ENCODE measurements at places on chromosomes 6 and 20.

DNA sequence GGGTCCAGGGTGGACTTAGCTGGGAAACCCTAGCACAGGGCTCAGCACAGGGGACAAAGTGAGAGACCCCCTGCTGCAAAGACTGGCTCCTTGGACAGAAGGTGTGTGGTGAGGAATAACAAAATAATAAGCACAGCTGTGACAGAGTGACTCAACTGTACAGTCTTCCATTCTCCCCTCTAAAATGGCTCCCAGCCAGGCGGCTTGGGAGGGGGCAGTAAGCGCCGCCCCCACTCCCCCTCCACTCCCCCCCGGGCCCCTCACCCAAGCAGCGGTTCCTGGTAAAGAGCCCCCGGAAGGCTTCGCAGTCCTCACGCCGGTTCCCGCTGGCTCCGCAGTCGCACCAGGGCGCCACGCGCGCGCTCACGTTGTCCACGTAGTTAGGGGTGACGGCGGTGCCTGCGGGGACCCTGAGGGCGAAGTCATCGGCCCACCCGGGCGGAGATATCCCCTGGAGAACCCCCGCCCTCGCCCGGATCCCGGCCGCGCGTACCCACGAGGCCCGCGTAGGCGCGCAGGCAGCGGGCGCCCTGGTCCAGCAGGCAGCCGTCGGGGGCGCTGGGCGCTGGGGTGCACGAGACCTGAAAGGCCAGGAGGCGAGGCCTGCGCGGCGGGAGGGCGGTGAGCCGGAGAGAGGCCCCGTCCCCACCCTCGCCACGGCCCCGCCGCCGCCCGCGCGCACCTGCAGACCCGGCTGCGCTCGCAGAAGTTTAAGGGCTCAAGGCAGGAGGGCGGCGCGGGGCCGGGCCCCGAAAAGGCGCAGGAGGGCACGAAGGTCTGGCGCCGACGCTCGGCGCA is 2.7 kb downstream of the GFRA4 start:
- no peak for DNase-seq

GRCh38 chr6:56795466-56796195 is 152.9 kb upstream of the DST start:
- DNase-seq: no peak

- no peak for DNase-seq
These were observed 3.0 kb downstream of the PPP1R14C start for GRCh38 chr6:150145830-150146229.

DNA sequence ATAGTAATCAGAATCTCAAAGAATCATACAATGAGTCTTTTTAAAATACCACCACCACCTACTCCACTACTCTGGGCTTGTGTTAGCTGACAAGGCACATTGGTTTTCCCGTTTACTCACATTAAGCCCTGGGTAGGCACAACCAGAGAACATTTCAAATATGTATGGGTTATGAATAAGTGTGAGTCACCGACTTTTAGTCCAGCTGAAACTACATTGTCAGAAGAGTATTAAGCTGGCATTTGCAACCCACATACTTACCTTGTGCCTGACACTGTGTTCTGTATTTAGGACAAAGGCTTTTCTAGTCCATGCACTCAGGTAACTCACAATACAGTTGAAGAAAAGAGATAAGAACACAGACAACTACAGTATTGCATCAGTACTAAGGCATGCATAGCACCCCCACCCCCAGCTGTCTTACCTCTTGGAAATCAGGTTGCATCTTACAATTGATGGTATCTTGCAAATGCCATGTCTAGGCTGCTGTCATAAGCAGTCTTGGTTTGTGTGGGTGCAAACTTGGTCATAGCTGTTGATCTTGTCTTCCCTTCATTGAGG is 40.3 kb upstream of the AHI1 start:
- DNase-seq: no peak

DNA sequence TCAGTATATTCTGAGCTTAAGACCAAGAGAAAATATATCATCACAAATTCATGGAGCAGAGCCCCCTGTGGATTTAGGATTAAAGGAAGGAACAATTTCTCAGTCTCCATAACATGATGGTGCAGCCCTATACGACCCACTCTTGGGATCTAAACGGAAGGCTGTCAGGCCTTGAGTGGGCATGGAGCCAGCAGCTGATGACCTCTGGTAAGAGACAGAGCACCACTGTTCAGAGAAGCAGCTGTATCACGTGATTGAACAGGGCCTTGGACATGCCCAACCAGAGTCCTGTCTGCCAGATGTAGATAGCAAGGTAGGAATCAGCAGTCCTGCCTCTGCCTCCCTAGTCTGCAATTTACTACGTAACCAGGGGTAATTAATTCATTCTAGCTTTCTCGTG is 259.4 kb upstream of the POU3F2 start:
- DNase-seq: no peak

GRCh38 chr20:38108438-38108985 is 56.6 kb downstream of the TGM2 start:
- DNase-seq: no peak

GRCh38 chr6:52077180-52077884 is 10.1 kb downstream of the PKHD1 start:
- DNase-seq: no peak

GRCh38 chr20:5153612-5154542 is 27.1 kb downstream of the CDS2 start:
- no peak for DNase-seq

DNA sequence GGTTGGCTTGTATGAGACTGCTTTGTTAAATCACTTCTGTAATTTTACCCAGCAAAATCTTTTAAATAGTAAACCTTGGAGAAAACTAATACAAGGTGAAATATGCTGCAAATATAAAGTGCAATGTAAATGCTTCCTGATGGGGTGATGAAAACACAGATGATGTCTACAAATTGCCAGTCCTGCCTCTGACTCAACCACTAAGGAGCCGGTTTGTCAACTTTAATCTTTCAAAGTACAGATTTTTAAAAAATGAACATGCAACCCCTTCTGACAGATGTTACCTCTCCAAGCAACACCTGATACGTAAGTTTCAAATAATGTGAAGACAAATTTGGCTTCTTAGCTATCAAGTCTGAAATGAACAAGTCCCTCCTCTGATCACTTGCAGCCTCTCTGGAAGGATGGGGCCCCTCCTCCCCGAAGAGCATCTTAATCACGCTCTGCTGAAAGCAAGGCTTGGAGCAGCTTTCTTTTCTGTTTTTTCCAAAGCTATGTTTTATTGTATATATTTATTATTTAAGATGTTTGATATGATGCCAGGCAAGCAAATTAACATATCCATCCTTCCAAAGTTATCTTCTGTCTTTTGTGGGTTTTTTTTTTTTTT is 196.0 kb downstream of the MYLK4 start:
- no peak for DNase-seq

DNA sequence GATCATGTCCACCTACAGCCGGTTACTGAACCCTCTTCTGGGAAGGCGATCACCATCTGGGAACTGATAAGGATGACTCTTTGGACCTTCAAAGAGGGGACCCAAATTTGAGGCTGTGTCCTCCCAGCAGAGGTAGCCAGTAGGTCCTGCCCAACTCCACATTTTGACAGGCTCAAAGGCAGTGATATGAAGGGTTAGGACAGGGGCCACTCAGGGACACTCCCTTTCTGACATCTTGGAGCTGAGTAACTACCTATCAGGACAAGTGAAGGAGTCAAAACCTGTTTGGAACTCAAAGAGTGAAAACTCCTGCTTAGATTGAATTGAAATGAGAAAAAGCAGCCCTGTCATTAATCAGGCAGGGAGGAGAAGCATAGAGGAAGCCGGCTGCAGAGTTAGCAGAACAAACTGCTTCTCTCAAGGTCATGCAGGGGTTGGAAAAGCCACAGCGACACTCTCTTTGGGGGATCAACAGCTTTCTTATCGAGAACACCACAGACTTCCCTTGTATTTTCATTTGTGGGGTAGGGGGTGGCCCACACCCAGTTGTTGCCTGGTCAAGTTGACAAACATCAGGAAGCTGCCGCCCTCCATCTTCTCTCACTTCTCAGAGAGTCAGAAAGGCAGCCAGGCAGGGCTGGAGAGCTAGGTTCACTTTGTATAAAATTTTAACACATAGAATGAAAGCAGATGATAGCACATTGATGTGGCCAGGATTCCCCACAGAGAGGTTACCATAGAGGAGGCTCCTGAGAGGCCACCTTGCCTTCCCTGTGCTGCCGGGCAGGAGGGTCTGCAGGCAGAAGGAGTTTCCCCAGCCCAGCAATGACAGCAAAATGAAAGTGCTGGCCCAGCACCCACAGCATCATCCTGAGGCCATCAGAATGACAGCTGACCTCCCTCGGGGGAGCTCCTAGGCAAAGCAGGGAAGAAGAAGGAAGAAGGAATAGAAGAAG is 47.6 kb downstream of the AGPAT4 start:
- no peak for DNase-seq

GRCh38 chr6:104858642-104859041 is 1.1 kb downstream of the HACE1 start:
- no peak for DNase-seq

DNA sequence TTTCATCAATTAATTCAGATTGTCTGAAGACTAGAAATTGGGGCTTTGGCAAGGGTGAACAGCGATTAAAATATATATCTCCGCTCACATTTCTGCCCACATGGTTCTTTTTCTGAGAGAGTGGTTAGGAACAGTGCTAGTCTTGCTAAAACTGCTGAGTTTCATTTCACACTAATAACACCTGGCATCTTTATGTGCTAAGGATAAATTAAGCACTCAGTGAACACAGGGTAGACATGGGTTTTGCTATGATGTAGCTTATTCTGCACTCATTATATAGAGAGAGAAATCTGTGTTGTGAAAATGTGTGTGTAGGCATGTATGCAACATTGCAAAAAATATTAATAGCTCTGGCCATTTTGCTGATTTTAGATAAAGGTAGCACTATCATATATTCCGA is 623.4 kb upstream of the FLRT3 start:
- DNase-seq: no peak

DNA sequence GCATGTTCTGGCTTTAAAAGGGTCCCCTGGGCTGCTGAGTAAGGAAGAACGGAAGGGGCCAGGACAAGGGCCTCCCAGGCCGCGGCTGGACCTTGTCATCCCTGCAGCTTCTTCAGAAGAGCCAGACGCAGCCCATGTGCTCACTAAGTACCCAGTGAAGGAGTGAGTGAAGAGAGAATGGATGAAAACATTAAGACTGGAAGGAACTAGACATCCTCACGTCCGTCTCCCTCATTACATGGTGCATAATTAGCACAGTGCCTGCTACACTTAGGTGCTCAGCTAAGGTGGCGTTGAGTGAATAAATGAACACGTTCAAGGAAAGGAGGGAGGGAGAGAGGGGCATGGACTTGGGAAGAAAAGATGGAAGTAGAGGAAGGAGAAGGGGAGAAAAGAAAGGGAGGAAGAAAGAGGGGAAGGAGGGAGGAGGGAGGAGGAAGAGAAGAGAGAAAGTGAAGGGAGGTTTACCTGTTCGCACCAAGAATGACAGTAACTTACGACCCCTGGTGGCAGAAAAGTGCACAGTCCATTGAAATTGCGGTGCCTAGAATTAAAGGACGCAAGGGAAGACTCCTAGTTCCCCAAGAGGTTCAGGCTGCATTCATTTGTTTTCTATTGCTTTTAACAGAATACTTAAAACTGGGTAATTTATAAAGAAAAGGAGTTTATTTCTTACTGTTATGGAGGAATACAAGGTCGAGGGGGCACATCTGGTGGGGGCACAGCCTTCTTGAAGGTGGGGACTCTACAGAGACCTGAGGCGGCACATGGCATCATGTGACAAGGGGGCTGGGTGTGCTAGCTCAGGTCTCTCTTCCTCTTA is 8.0 kb downstream of the TP53RK start:
- DNase-seq: peak; percentile 51

GRCh38 chr6:15689586-15690482 is 27.0 kb upstream of the DTNBP1 start:
- DNase-seq: no peak
